ENCODE measurements at places on chromosomes 13 and 19. TPM values are rescaled to one million over a fixed set of nuclear protein-coding genes. Genes with fewer than 3 reads are reported as not detected.

The CD320 gene
- total RNA-seq, result 44.4 TPM

The VRK3 gene
- 25.6 TPM for total RNA-seq

The OVOL3 gene
- not detected for total RNA-seq

The ZNF578 gene
- total RNA-seq, result not detected

The ZNF562 gene
- 32.7 TPM for total RNA-seq

The ZNF283 gene
- 11.1 TPM for total RNA-seq

The KLF1 gene
- not detected for total RNA-seq

The ZNF681 gene
- not detected for total RNA-seq

DNA sequence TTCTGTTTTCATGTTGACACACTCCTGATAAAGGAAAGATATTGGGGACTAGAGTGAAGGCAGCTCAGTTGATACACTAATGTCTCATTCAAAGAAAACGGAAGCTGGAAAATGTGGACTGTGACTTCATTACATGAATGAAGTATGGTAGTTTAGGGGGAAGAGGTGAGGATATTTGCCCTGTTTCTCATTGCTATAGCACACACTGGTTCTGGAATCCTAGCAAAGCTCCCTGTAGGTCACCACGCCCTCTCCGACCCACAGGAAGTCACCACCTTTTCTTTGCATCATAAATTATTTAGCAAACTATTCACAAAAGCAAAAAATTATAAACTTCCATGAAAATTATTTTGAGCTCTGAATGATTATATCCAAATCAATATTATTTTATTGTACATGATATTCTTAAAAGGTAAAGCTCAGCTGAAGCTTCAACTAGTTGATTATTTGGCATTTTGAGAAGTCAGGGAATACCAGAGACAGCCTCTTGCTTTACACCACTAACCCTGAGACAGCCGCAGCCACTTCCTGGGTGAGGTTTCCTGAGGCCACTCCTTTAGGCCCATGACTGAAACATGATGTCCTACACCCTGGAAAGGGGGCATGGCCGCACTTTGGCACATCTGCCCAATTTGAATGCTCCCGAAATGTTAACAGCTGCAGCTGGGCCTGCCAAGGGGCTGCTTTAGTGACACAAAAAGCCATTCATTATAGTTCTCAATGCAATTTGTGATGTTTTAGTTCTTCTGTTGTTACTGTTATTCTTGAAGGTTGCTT lies 50.0 kb upstream of the WDFY2 start:
- DNase-seq, result no peak

DNA sequence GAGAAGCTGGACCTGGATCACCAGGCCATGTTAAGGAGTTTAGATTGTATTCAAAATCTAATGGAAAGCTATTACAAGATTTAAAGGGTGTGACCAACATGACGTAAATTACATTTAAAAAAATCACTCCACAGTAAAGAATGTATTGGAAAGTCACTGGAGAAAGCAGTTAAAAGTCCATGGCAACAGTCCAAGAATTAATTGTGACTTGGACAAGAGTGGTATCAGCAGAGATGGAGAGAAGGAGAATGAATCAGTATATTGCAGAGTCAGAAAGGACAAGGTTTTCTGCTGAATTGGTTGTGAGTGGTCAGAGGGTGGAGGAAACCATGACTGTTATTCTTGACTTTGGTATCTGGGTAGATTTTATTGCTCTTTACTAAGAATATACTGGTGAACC lies 535.1 kb upstream of the SLITRK1 start:
- no peak for DNase-seq

DNA sequence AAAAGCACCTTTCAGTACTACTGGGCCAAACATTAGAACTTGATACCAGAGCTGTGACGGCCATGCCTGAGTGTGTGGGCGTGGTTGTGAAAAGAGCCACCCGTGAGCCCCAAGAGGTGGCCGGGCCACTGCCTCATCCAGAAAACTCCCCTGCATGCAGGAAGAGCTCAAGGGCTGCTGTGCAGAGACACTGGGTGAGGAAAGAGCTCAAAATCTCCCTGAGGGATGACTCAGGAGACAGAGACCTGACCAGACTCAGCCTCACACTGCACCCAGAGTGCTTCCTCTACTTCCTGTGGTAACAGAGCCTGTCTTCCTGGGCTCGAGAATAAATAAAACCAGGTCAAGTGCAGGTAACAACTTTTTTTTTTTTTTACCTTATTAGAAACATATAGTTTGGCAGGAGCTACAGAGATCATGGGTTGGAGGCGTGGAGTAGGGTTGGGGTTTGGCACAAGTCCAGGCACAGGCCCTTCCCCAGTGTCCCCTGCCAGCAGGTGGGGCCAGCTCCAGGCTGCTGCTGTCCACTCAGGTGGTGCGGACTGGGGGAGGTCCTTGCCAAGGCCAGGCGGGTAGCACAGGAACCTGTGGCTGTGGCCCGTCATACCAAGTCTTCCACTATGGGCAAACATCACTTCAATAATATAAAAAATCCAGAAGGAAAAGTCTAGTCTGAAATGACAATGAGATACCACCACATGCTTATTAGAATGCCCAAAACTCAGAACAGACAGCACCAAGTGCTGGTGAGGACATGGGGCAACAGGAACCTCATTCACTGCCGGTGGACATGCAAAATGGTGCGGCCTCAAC lies 25.5 kb downstream of the ELL start:
- peak; percentile 32 for DNase-seq

- DNase-seq, result no peak
These were observed 717 bp downstream of the EEF2 start for GRCh38 chr19:3984584-3984907.

DNA sequence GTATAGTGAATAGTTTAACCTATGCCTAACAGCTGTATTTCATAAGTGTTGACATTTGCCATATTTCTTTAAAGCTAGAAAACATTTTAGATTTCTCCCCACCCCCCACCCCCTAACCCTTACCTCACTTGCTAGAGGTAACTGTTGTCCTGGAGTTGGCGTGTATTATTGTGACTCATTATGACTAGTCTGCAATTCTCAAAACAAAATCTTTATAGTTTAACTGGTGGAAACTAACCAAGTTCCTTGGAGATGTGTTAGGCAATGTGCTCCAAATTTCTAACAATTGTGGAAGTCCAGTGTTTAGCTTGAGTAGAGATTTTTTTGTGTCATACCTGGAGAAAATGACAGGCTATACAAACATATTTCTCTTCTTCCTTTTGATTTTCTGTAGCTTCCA lies 38.0 kb downstream of the KCTD4 start:
- DNase-seq, result no peak

- DNase-seq, result no peak
These were observed 802.2 kb upstream of the MIR17HG start for GRCh38 chr13:90545070-90545840.

GRCh38 chr13:108176685-108177274 lies 38.6 kb downstream of the LIG4 start:
- DNase-seq, result peak; percentile 42

DNA sequence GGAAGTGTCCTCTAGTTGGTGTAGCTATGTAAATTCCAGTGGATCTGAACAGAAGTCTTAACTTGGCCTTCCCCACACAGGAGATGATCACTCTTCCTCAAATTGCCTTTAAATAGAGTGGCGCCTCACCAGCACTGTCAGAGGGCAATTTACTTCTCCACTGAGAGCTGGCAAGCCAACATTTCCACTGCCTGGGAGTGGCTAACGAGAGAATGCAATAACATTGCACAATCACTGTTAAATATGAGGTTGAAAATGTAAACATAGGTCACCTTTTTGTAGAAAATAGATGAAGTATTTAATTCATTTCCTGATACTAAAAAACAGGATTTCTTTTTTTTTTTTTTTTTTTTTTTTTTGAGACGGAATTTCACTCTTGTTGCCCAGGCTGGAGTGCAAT lies 55.4 kb upstream of the UBL3 start:
- DNase-seq, result peak; percentile 24

- no peak for DNase-seq
These were observed 25.4 kb downstream of the RAB20 start for GRCh38 chr13:110536006-110536693.

- DNase-seq, result no peak
These were observed 32.1 kb downstream of the TSHZ3 start for GRCh38 chr19:31317093-31317492.

GRCh38 chr13:42977219-42977659 lies 14.8 kb downstream of the EPSTI1 start:
- DNase-seq, result no peak

GRCh38 chr13:111365149-111366005 lies 44.9 kb downstream of the TEX29 start:
- DNase-seq, result no peak

- DNase-seq, result no peak
These were observed 121.7 kb downstream of the NHLRC3 start for GRCh38 chr13:39159846-39160370.

- no peak for DNase-seq
These were observed 835.0 kb upstream of the PCDH20 start for GRCh38 chr13:62250501-62251201.

DNA sequence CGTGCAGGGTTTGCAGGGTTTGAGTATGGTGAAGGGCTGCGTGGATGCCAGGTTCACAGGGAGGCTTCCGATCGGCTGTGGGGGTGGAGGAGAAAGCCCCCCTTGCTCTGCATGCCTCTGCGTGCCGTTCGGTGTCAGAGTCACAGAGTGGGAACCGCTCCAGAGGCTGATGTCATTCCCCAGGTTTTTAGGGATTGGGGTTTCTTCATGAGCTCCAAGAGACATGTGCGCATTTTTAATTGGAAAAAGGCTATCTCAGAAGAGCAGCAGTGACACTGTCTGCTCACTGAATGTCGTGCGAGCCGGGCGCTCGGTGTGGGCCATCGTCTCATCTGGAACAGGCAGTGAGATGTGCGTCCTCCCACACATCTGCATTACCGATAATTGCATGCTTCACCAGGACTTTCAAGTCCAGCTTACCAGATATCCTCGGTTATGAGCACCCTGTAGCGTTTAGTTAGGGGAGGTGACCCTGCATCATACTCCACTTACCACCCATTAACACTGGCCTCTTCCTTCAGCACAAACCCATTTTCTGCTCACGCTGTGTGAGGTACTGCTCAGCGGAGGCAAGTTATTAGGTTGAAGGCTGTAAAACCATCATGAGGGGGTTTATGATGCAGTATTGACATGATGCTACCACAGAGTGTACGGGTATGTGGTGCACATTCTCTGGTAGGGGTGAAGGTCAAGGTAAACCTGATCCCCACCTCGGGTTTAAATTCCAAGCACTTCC lies 1.7 kb downstream of the MCF2L start:
- DNase-seq, result no peak
